ENCODE measurements at places on chromosomes 3 and 15.

DNA sequence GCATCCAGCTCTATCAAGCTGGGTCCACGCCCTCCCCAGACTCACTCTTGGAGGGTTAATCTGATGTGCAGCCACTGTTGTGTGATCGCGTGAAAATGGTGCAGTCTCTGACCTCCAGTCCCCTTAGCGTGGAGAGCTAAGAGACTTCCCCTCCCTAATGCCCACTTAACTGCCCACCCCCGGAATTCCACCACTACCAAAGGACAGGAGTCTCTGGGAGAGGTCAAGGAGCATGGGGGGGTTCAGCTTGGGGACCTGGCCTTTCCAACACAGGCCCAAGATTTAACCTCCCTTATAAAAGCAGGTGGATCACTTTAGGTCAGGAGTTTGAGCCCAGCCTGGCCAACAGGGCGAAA is 48.8 kb downstream of the CCDC12 start:
- DNase-seq = no peak

- no peak for DNase-seq
These were observed 381.8 kb downstream of the NAALADL2 start for GRCh38 chr3:175240921-175241320.

GRCh38 chr3:98035208-98035607 is at the start of gene GABRR3:
Gene GABRR3 (minus strand): TSS chr3:98035315. CDS start chr3:98034987, 328 bp downstream.
- DNase-seq = no peak

DNA sequence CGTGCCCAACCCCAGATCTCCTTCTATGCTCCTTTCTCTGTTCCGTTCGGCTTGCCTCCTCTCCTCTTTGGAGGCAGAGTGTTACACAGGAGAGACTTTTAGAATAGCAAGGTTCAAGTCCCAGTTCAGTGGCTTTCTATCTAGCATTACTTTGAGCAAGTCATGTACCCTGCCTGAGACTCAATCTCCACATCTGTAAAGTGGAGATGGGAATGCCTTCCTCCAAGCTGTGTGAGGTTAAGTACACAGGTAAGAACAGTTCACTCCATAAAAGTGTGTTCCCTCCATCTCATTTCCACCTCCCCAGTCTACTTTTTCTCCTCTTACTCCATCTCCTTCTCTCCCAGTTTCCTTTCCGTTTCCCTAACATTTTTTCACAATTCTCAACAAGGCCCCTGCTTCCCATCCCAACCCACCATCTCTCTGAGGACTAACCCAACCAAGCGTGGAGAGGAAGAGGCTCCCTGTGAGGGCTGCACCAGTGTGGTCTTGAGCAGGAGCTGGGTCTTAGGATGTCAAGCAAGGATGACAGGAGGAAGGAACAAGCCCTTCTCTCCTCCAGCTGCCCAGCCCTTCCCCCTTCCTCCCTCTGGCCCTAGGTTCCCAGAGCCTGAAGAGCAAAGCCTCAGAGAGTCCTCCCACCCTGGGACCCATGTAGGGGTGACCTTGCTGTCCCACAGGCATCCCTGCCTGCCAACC is 6.4 kb downstream of the ATP8B4 start:
- DNase-seq = no peak

- DNase-seq = no peak
These were observed 22.6 kb downstream of the DNASE1L3 start for GRCh38 chr3:58188173-58188564.
